Placental pericyte (primary cell): ENCODE measurements at places on chromosomes 13 and 19. TPM values are rescaled to one million over a fixed set of nuclear protein-coding genes. Genes with fewer than 3 reads are reported as not detected.

The PSG7 gene
- total RNA-seq: under 0.01 TPM in 1 of 2 replicates, not detected in the other

The REEP6 gene
- 1.1 TPM in 2 replicates for total RNA-seq

The PRKCG gene
- 0.14 TPM in 1 of 2 replicates, not detected in the other for total RNA-seq

The ZNF256 gene
- total RNA-seq: 4.8 and 5.0 TPM in 2 replicates

The LILRB3 gene
- not detected in 2 replicates for total RNA-seq

The PSG11 gene
- total RNA-seq: not detected in 2 replicates

The CA11 gene
- 0.88 TPM in 1 of 2 replicates, not detected in the other for total RNA-seq

The CYP4F8 gene
- total RNA-seq: not detected in 2 replicates

The SHANK1 gene
- total RNA-seq: 0.22 and 4.9 TPM in 2 replicates

The CEACAM7 gene
- not detected in 2 replicates for total RNA-seq

The PTH2 gene
- not detected in 2 replicates for total RNA-seq

The ATP4A gene
- total RNA-seq: not detected in 2 replicates

The TMEM143 gene
- total RNA-seq: 3.3 and 5.0 TPM in 2 replicates
